ENCODE measurements at places on chromosomes 4 and X.

GRCh38 chr4:176011529-176011928 is 54.1 kb upstream of the WDR17 start:
- no peaks in the 10 kb centered on the region for H3K4me1 ChIP-seq
- no peaks in the 10 kb centered on the region for H3K36me3 ChIP-seq
- no peaks in the 10 kb centered on the region for H3K27me3 ChIP-seq
- DNase-seq = no peak
- no peak overlapping the region for H3K4me3 ChIP-seq

DNA sequence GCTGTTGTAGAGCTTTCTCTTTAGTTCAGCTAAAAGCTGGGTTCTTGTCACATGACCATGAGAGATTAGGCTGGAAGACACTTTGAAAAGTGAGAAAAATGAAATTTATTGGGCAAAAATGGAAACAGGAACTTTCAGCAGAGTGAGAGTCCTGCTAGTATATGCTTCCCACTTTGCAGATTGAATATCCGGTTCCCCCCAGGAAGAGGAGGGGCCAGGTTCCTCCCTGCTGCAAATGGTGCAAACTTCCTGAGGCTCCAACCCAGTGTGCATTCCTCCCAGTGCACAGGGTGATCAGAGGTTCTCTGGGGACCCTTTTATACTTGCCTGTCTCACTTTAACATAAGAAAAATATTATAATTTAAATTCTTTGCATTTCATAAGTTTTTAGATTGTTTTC is 119.9 kb upstream of the SPIN4 start:
- no peak overlapping the region for H3K4me3 ChIP-seq
- no peaks in the 10 kb centered on the region for H3K27me3 ChIP-seq
- H3K36me3 ChIP-seq = peaks cover 27% of the 10 kb centered on the region
- no peak overlapping the region for H3K27ac ChIP-seq
- H3K4me1 ChIP-seq = no peaks in the 10 kb centered on the region

GRCh38 chr4:169849456-169849855 is 91.7 kb upstream of the HPF1 start:
- no peak for DNase-seq
- no peak overlapping the region for H3K4me3 ChIP-seq
- peaks cover 6% of the 10 kb centered on the region for H3K4me1 ChIP-seq
- H3K27ac ChIP-seq = no peak overlapping the region

DNA sequence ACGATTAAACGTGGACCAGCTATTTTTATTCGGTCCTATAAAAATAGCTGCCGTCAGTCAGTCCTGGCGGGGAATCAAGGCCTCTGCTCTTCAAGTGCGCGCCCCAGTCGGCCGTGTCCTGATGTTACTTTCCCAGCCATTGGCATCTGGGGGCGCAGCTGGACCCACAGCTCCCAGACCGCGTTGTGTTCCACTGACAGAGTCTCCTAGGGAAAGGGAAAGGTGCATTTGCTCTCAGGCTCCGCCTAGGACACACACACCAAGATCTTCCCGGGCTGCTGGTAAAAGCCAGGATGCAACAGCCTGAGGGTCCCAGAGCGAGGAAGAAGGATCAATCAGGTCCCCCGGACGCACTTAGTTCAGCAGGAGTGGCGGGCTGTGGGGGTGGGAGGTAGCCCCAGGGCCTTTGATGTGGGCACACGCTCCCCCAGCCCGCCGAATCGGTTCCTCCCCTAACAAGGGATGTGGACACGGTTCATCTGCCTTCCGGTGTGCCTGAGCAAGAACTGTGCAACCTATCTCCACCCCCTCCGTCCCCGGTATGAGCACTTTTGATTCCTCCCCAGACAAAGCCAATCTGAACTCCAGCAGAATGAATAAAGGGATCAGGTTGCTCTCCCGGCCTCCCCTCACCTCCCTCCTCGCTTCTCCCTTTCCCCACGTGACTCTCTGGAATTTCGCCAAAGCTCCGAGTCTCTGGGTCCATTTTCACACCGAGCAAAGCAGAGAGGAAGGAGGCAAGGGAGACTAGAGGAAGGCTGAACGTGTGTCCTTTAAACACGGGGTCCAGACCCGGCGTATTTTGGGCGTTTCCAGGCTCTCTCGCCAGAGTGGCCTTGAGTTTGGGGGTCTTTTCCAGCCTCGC is 626 bp upstream of the FRAS1 start:
- H3K36me3 ChIP-seq = no peaks in the 10 kb centered on the region
- H3K27ac ChIP-seq = peak overlapping the region; percentile 92
- H3K27me3 ChIP-seq = peaks cover 3% of the 10 kb centered on the region
- peak overlapping the region; percentile 88 for H3K4me3 ChIP-seq
- peaks cover 12% of the 10 kb centered on the region for H3K4me1 ChIP-seq

- no peaks in the 10 kb centered on the region for H3K27me3 ChIP-seq
- DNase-seq = no peak
- H3K4me1 ChIP-seq = peaks cover 6% of the 10 kb centered on the region
- H3K4me3 ChIP-seq = no peak overlapping the region
- H3K27ac ChIP-seq = no peak overlapping the region
Observed at GRCh38 chrX:111123606-111124179, 27.7 kb downstream of the PAK3 start.

DNA sequence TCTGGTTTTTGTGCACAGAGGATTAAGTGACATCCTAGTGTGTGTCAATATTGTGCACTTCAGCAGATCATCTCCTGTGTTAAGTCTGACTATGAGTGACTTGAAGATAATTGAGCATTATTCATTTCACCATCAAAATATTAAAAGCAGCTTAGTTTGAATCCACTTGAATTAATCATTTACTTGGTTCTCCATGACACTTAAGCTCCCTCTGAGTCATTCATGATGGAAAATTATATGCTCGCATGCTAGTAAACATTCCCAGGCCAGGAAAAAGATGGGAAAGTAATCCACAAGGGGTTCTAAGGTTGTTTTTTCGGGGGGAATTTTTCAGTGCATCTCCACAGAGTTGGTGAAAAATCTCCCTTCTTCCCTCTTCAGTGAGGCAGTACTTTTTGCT is 97.2 kb upstream of the EOLA2 start:
- H3K4me1 ChIP-seq = no peaks in the 10 kb centered on the region
- H3K27ac ChIP-seq = no peak overlapping the region
- H3K27me3 ChIP-seq = no peaks in the 10 kb centered on the region
